Activated T-helper 1 cell treated with anti-CD3 and anti-CD28 coated beads, Interleukin-12 subunit alpha, Interleukin-12 subunit beta, Interleukin-2, Interleukin-4 antibody, amounts not matched to agents 30 ng/mL and 10 ng/mL and 1 ng/mL, durations not matched to agents 14 hours and 24 hours and 36 hours (primary cell): ENCODE measurements at places on chromosomes 5 and 9.
A peak's percentile ranks its signal among the peaks of the same experiment; 100 is the strongest.

DNA sequence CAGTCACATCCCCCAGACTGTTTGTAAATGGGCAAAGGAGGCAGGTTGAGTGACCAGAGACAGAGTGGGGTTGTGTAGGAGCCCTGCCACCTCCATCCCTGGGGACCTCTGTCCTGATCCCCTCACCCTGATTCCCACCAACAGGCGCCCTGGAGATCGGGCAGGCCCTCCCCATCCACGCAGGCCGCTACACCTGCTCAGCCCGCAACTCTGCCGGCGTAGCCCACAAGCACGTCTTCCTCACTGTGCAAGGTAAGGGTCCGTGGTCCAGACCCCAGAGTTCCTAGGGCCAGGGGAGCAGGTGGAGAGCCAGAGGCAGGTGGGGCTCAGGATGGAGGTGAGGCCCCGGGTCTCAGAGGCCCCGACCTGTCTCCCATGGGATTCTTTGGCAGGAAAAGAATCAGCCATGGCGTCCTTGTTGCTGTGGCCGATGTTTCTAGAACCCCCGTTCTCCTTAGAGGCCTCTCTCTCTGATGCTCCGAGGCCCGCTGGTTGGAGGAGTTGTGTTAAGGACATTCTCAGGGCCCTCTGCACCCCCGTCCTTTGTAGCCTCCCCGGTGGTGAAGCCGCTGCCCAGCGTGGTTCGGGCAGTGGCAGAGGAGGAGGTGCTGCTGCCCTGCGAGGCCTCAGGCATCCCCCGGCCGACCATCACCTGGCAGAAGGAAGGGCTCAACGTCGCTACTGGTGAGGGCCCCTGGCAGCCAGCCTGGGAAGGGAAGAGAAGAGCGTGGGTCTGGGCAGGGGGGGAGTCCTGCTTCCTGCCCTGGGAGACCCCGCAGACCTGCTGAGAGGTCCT is 41.9 kb upstream of the ASS1 start:
- H3K36me3 ChIP-seq: no peaks in the 10 kb centered on the region
- H3K4me1 ChIP-seq: no peaks in the 10 kb centered on the region
- no peak overlapping the region for H3K27ac ChIP-seq
- no peaks in the 10 kb centered on the region for H3K27me3 ChIP-seq

DNA sequence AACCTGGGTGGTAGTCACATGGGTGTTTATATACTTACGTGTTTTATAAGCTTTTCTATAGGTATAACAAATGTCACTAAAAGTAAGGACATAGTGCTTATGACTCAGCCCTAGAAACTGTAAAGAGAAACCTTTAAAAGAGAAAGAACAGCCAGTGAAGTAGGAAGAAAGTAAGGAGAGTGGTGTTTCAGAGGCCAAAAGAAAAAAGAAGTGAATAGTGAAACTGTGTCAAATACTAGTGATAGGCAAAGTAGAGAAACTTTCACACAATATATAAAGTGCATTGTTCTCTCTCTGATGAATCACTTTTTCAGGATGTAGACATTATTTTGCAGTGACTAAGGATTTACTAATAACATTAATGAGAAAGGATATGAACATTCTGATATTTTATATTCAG is 74.2 kb upstream of the SUSD1 start:
- no peak for DNase-seq
- peaks cover 18% of the 10 kb centered on the region for H3K4me1 ChIP-seq
- H3K4me3 ChIP-seq: no peak overlapping the region
- H3K27me3 ChIP-seq: no peaks in the 10 kb centered on the region

- H3K27me3 ChIP-seq: no peaks in the 10 kb centered on the region
- peaks cover 19% of the 10 kb centered on the region for H3K4me1 ChIP-seq
- H3K4me3 ChIP-seq: no peak overlapping the region
- no peak for DNase-seq
Observed at GRCh38 chr9:126830827-126831226, 26.0 kb downstream of the ZBTB43 start.

DNA sequence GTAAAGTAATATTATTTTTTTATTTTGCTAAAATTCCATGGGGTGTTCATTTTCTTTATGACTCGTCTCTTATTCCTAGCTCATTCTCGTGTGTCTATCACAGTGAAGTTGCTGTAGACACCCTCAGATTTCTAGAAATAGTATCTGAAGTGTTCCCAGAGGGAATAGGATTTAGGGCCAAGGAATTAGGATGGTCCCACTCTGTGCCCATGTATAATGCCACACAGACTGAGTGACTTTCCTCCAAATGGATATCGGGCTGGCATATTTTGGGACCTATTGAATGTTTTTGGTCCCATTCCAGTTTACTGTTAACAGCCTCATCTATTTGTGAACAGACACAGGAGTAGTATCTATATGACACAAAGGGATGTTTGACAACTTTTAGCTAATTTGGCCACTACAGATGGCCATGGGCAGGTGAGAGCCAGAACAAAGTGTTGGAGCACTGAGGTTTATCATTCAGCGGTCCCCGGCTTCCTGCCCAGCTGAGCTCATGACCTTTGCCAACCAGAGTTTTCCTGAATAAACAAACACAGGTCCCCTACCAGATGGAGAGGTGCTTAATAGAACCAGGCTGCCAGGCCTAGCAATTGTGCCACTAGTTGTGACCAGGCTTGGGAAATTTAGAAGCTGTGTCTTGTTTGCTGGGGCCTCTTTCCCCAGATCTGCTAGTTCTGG is 46.9 kb downstream of the MAP1B start:
- H3K36me3 ChIP-seq: no peaks in the 10 kb centered on the region
- H3K27me3 ChIP-seq: peaks cover 17% of the 10 kb centered on the region
- H3K27ac ChIP-seq: no peak overlapping the region
- H3K4me3 ChIP-seq: no peak overlapping the region

DNA sequence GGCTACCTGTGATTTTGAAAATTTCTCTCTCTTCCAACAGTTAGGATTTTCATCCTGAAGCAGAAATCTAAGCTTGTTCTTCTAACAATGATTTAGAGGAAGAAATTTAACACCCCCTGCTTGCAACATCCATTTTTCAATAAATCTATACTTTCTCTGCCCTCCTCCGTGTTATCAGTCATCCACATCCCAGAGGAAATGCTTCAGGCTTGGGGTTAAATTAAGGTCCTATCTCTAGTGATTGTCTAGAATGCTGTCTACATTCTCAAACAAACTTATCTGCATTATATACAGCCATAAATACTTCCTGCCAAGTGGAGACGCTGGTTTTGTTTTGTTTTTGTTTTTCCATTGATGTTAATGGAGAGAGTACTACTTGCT is 371.0 kb downstream of the CSNK1G3 start:
- H3K4me3 ChIP-seq: no peak overlapping the region
- no peaks in the 10 kb centered on the region for H3K36me3 ChIP-seq
- no peak for DNase-seq
- H3K27me3 ChIP-seq: no peaks in the 10 kb centered on the region

GRCh38 chr5:150211156-150212030 is 21.5 kb downstream of the SLC6A7 start:
- H3K27ac ChIP-seq: no peak overlapping the region
- peaks cover 9% of the 10 kb centered on the region for H3K4me1 ChIP-seq
- no peaks in the 10 kb centered on the region for H3K36me3 ChIP-seq
- H3K4me3 ChIP-seq: no peak overlapping the region

DNA sequence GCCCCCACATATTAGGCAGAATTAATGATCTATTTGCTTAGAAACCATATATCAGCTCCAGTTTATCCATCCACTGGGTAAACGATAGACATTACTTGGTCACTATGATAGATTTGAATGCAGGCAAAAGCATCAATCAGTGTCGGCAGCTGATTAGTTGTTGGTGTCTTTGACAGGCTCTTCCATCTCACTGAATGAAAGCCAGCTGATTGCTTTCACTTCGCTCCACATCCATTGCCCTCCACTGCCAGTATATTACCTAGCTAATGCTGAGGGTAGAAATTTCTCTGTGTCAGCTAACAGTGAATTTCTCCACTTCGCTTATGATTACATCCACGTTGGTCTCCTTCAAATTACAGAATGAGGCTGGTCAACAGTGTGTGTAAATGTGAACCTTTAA is 821.3 kb upstream of the TYRP1 start:
- H3K27ac ChIP-seq: no peak overlapping the region
- no peaks in the 10 kb centered on the region for H3K36me3 ChIP-seq
- H3K27me3 ChIP-seq: no peaks in the 10 kb centered on the region
- DNase-seq: no peak
- no peak overlapping the region for H3K4me3 ChIP-seq

- no peak overlapping the region for H3K4me3 ChIP-seq
- H3K27me3 ChIP-seq: peaks cover 4% of the 10 kb centered on the region
- DNase-seq: no peak
- H3K36me3 ChIP-seq: no peaks in the 10 kb centered on the region
- no peak overlapping the region for H3K27ac ChIP-seq
Observed at GRCh38 chr9:122360891-122361290, 9.9 kb upstream of the PTGS1 start.

DNA sequence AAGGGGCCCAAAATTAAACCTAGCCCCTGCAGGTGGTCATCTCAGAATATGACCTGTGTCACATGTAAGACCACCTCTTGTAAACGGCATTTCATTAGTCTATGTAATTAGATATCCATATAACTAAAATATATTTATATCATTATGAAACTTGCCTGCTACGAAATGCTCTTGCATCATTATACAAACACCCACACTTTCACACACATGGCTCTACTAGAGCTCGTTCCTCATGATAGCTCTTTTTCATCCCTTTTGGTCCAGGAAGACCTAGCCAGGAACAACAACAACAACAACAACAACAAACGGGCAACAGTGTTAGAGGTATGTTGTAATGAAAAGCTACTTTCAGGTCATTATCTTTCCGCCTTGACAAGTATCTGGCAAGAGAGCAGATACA is 58.6 kb downstream of the LHFPL2 start:
- H3K36me3 ChIP-seq: no peaks in the 10 kb centered on the region
- no peak for DNase-seq
- H3K27ac ChIP-seq: no peak overlapping the region
- no peak overlapping the region for H3K4me3 ChIP-seq

GRCh38 chr5:81748556-81748955 is 2.3 kb downstream of the SSBP2 start:
- no peak overlapping the region for H3K27ac ChIP-seq
- peaks cover 7% of the 10 kb centered on the region for H3K27me3 ChIP-seq
- peaks cover 3% of the 10 kb centered on the region for H3K36me3 ChIP-seq
- DNase-seq: no peak
- peaks cover 31% of the 10 kb centered on the region for H3K4me1 ChIP-seq

GRCh38 chr9:130694205-130694604 is 625 bp downstream of the EXOSC2 start:
- peak overlapping the region; percentile 99 for H3K4me3 ChIP-seq
- H3K27me3 ChIP-seq: peaks cover 3% of the 10 kb centered on the region

- DNase-seq: peak; percentile 98
- peak within 1 kb of the TSS; percentile 97 for H3K4me3 ChIP-seq
- peaks cover 28% of the 10 kb centered on the region for H3K36me3 ChIP-seq
Observed at GRCh38 chr5:178153530-178154340, at the start of gene NHP2. Gene NHP2 (minus strand): TSS chr5:178153885. CDS start chr5:178153817, 68 bp downstream.

DNA sequence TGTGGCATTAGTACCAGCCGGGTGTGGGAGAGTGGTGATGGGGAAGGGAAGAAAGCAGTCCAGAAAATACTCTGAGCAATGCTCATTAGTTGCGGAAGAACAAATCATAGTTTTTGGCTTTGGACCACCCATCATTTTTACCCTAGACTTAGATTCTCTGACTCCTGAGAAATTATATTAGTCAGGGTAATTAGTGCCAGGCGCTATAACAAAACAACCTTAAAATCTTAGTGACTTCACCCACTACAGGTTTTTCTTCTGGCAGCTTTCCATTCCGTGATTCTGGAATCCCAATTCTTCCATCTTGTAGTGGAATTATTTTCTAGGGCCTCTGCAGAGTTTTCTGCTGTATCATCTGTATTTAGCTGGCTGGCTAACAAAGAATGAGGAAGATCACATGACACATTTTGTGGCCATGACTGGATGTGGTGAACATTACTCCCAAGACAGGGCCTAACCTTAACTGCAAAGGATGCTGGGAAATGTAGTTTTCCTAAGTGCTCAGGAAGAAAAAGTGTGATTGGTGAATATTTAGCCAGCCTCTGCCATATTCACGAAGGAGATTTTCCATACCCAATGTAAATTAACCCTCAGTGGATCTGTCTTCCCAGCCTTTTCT is 373.0 kb upstream of the MEF2C start:
- no peak for DNase-seq
- H3K4me1 ChIP-seq: no peaks in the 10 kb centered on the region
- H3K36me3 ChIP-seq: no peaks in the 10 kb centered on the region
- no peaks in the 10 kb centered on the region for H3K27me3 ChIP-seq
- H3K27ac ChIP-seq: no peak overlapping the region

- DNase-seq: no peak
- H3K27me3 ChIP-seq: peaks cover 6% of the 10 kb centered on the region
- peaks cover 4% of the 10 kb centered on the region for H3K36me3 ChIP-seq
- H3K4me1 ChIP-seq: peaks cover 11% of the 10 kb centered on the region
- no peak overlapping the region for H3K27ac ChIP-seq
- no peak overlapping the region for H3K4me3 ChIP-seq
Observed at GRCh38 chr5:52754051-52754450, 33.7 kb upstream of the ITGA1 start.

- peaks cover 17% of the 10 kb centered on the region for H3K36me3 ChIP-seq
- H3K27me3 ChIP-seq: peaks cover 2% of the 10 kb centered on the region
- H3K4me1 ChIP-seq: peaks cover 33% of the 10 kb centered on the region
- DNase-seq: no peak
Observed at GRCh38 chr9:127796225-127796813, 6.4 kb upstream of the FPGS start.

DNA sequence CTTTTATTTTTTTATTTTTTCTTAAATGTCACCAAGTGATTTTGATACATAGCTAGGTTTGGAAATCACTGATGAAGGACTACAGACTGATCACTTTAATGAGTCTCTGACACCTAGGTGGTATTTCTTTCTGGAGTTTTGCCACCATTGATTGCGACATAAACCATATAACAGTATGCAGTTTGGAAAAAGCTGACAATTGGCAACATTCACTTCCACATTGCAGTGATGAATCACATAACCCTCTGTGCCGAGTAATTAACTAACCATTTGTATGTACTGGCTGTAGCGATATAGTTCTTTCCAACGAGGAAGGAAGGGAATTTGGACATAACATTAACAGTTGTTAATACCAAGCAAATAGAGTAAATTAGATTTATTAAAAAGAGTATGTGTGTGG is 222.9 kb upstream of the EFNA5 start:
- no peak for DNase-seq
- no peaks in the 10 kb centered on the region for H3K4me1 ChIP-seq
- peaks cover 1% of the 10 kb centered on the region for H3K36me3 ChIP-seq

DNA sequence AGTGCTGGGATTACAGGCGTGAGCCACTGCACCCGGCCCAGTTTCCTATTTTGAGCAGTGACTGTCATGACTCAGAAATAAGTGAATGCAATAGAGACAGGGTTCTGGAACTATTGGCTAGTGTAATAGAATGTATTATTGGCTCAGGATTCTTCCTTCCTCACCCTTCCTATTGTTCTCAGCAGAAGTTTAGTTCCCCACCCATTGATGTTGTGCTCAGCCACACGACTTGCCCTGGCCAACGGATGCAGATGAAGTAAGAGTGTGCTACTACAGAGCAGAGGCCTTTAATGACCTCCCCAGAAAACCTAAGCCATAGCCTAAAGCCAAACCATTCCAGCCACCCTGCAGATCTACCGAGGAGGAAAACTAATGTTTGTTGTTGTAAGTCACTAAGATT is 287.9 kb downstream of the AGTPBP1 start:
- H3K4me3 ChIP-seq: no peak overlapping the region
- H3K36me3 ChIP-seq: no peaks in the 10 kb centered on the region
- no peak for DNase-seq
- peaks cover 6% of the 10 kb centered on the region for H3K27me3 ChIP-seq
- H3K4me1 ChIP-seq: no peaks in the 10 kb centered on the region

- no peaks in the 10 kb centered on the region for H3K27me3 ChIP-seq
- H3K4me1 ChIP-seq: no peaks in the 10 kb centered on the region
- peaks cover 59% of the 10 kb centered on the region for H3K36me3 ChIP-seq
- no peak for DNase-seq
Observed at GRCh38 chr5:141574122-141574510, 44.7 kb downstream of the DIAPH1 start.
